A549 (cell line): ENCODE measurements at places on chromosomes 6 and 20.

DNA sequence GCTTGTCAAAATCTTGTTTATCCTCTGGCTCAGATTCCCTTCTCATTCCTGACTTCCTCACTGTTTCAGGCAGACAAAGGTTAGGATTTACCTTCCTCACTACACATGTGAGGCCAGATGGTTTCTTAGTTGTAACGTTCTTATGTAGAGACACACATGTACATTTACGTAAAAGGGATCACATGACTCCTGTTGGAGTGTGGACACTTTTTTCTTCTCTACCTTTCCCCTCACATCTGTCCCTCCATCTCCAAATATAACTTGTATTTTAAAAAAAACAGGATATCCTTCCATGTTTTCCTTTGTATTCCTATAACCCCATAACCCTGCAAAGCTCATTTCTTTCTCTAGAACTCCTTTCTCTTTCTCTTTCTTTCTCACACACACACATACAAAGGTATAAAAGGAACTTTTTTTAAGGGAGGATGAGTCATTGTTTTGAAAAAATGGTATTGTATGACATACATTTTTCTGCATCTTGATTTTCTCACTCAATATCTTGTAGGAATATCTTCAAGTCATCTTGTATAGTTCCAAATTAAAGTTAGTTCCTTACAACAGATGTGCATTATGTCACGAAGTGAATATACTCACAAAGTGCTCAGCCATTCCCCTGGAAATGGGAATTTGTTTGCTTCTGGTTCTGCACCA is 78.2 kb upstream of the SULF2 start:
- no peak for DNase-seq

DNA sequence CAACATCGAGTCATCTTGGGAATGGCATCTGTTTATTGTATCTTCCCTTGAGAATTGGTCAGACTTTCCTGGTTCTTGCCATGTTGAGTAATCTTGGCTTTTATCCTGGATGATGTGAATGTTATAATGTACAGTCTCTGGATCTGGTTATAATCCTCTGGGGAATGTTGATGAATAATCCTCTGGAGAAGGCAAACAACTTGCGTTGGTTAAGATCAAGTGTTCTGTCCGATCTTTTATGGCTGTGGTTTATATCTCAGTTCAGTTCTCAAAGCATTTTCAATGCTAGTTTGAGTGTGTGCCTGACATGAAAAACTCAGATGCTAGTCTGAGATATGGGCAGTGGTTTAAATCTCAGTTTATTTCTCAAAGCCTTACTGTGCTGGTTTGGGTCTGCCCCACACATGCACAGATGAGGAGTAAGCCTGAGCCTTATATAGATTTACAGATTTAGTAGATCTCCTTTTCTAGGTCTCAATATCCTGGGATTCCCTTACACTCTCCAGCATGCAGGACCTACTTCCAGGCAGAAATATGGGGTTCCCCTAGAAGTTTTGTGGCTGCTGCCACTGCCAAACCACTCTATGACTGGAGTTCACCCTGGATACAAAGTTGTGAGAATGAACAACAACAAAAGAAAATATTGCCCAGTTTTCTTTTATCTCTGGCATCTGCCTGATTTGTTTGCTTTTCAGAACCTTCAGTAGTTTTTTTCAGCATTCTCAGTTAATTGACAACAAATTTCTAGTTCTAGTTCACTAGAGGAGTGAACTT is 191.8 kb upstream of the MAN1A1 start:
- no peak for DNase-seq

DNA sequence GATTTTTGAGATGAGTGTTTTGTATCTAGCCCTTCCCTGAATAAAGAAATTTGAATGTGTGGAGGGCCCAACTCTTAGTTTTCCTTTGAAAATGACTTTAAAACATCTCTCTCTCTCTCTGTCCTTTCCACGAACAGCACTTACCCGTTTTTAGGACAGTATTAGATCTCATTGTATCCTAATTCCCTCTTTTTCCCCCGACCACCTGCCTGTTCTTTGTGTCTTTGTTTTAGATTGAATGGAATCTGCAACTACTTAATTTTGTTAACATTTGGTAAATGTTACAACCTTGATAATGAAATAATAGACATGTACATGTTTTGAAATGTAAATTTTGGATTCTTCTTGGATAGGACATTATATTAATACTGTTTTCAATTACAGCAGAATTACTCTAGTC is 3.1 kb downstream of the DSP start:
- no peak for DNase-seq

- DNase-seq, result no peak
Observed at GRCh38 chr6:12585497-12585958, 131.0 kb upstream of the PHACTR1 start.

GRCh38 chr6:105966481-105966880 is 119.7 kb upstream of the PRDM1 start:
- DNase-seq, result no peak

- no peak for DNase-seq
Observed at GRCh38 chr6:53866226-53866625, 71.4 kb downstream of the LRRC1 start.

GRCh38 chr6:37679539-37680476 is 17.9 kb downstream of the MDGA1 start:
- DNase-seq, result no peak

DNA sequence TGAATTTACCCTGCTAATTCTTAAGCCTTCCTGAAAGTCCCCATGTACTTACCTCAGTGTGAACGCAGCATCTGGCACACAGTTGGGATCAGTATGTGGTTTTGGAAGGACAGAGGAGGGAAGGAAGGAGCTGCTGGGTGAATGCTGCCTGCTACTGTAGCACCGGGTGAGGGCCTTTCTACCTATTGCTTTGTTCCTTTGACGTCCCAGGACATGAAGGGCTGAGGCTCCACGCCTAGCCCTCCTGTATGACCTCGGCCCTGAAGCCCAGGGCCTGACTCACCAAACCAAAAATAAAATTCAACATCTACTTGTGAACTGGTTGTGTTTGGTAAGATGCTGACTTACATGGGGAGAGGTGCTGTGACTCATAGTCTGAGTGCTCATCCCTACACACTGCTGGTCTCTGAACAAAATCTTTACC is 51.1 kb downstream of the ARID1B start:
- DNase-seq, result peak; percentile 62

GRCh38 chr20:1509237-1509636 is 18.0 kb upstream of the SIRPB2 start:
- peak; percentile 39 for DNase-seq

GRCh38 chr6:51740658-51741057 is 346.8 kb downstream of the PKHD1 start:
- no peak for DNase-seq

DNA sequence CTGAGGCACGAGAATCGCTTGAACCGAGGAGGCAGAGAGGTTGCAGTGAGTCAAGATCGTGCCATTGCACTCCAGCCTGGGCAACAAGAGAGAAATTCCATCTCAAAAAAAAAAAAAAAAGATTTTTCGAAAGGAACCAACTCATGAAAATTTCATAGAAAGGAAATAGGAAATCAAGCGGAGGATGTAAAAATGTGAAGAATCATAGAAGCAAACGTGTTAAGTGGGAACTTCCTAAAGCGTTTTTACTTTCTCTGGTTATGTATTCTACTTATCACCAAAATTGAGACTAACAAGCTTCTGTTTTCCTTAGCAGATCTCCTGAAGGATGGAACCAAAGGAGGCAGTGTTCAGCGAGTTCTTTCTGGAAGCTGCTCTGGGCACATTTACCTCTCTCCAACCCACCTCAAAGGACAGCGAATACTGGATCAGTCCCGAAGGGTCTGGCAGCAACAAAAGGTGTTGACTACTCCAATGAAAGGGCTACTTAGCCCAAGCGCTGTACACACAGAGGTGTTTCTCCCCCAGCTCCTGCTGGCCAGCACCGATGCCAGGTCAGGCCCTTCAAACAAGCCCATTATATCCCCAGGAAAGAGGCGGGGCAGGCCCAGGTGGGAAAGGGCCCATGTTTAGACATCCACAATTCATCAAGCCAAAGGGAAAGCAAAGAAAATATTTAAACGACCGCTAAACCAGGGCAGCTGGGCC is 327.5 kb upstream of the JARID2 start:
- DNase-seq, result no peak

DNA sequence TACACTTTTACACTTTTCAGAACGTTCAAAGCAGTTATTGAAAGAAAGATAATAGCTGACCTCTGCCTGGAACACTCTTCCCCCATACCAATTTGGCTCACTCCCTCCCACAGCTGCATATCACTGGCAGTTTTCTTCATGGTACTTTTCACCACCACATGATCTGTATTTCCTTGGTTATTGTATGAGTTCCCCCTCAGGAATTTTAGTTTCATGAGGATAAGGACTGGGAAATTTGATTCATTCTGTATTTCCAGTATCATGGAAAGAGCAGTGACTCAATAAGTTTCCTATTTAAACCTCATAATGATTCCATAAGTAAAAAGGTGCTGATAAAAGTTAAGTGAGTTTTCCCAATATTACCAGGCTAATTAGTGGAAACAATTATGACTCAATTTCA is 16.0 kb downstream of the HTR1B start:
- no peak for DNase-seq

- DNase-seq, result no peak
Observed at GRCh38 chr6:10331334-10331968, 83.4 kb downstream of the TFAP2A start.

- no peak for DNase-seq
Observed at GRCh38 chr6:135577059-135577538, 79.6 kb upstream of the AHI1 start.

DNA sequence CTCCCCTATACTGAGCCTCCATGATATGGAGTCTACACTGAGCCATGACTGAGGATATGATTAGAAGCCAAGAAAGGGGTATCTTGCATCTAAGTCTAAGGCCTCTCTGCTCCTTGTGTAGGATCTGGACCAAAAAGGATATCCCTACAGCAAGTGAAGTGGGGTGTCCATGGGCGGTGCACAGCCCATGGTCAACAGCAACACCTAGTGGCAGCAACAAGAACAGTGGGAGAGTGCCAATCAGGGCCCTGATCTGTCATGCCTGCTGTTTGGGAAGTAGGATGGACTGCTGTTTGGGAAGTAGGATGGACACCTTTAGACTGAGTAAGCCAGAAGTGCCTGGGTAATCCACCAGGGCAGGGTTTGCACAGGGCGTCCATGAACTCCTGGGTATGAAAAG is 22.4 kb downstream of the PTGIS start:
- peak; percentile 22 for DNase-seq

DNA sequence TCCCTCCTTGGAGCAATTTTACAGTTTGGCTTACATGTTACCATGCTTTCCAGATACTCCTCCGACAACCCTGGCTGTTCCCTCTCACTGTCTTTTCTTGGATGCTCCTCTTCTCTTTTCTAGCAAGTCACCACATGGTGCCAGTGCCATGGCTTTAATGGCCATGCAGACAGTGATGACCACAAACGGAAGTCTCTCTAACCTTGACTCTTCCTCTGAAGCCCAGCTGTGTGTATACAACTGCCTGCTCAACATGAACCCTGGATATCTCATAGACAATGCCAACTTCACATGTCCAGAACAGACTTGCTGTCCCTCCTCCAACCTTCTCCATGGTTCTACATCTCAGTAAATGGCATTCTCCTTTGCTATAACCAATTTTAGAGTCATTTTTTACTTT is 49.8 kb upstream of the NEDD9 start:
- DNase-seq, result no peak

DNA sequence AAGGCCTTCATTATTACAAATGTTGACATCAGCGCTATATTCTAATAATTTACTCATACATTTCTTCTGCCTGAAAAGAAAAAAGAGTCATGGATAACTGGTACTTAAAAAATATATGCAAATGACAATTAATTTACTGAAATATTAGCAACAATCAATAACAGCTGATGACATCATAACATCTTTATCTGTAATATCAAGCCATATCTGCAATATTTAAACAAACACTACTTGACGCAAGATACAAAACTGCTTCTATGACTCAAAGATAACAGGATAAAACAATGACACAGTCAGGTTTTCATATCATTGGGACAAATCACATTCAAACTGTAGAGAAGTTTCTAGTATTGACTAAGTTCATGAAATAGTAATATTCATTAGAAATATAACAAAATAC is 16.5 kb downstream of the HACE1 start:
- DNase-seq, result no peak

DNA sequence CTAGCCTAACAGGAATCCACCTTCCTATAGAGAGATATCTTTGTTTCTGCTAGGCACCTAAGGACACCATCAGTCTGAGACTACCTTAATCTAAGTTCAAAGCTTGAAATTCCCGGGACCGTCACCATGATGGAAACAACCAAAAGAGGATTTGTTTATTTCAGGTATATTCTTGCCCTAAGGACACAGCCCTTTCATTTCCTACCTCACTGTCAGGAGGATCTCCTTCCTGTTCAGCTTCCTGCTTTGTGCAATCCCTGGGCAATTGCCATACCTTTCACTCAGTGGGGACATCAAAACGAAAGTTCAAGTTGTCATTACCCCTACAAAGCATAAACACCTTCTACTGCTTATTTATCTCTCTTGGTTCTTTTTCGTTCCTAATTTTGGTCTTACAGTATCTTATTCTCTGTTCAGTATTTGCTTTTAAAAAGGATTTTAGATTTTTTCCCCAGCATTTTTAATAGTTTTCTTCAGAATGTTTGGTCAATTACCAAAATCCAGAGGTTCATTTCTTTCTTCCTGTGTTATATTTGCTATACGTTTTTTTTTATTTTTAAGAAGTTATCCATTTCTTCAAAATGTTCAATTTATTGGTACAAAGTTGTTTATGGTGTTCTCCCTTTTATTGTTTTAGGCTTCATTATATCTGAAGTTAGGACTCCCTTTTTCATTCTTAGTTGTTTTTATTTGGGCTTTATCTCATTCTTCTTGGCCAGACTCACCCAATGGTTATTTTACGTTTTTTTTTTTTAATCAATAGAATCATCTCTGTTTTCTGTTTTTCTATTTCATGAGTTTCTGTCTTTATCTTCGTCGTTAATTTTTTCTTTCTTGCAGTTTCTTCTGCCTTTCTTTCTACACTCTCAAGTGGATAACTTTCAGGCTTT is 13.0 kb upstream of the TBPL1 start:
- DNase-seq, result no peak

- DNase-seq, result no peak
Observed at GRCh38 chr20:755941-756340, 12.4 kb downstream of the SLC52A3 start.

- no peak for DNase-seq
Observed at GRCh38 chr6:41638002-41638934, at the start of gene MDFI. Gene MDFI (plus strand): TSS chr6:41638468. CDS start chr6:41638750, 282 bp downstream.

GRCh38 chr6:83480470-83480869 is 31.9 kb upstream of the PRSS35 start:
- DNase-seq, result no peak

DNA sequence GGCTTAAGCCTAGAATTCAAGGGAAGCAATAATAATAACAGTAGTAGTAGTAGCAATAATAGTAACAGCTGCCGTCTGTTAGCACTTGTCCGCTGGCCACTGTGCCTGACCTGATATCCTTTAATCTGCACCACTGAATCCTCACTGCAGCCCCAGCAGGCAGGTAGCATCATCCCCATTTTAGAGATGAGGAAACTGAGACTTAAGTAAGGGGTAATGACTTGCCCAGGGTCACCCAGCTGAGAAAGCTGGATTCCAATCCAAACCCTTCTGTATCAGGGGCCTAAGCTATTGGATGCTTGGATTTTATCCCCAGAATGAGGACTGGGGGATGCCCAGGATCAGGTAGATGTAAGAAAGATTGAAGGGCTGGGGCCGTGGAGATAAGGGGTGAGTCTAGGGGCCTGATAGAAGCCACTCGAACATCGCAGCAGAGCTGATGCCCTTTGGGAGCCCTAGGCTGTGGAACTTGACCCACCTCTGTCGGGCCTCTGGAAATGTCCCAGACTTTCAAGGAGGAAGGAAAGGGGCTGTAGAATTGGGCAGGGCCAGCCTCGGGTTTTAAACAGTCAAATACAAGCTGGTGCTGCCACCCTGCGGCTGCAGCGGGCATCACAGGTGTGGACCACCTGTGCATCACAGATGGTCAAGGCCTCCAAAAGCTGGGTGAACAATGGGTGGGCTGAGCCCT is 102.1 kb upstream of the MYL9 start:
- peak; percentile 76 for DNase-seq
